Chondrocyte (in vitro differentiated cells): ENCODE measurements at places on chromosomes 2 and 18. TPM values are rescaled to one million over a fixed set of nuclear protein-coding genes. Genes with fewer than 3 reads are reported as not detected.

GRCh38 chr2:216661639-216662375 is 28.6 kb downstream of the IGFBP2 start:
- H3K4me3 ChIP-seq: no peak overlapping the region
- no peak for DNase-seq

The ARID5A gene
- 7.5 to 14.4 TPM (median 12.9 TPM) in 3 replicates for total RNA-seq

The DNAH7 gene
- 0.03 to 0.70 TPM (median 0.20 TPM) in 3 replicates for total RNA-seq

The EVA1A gene
- 19.8 to 27.3 TPM (median 20.9 TPM) in 3 replicates for total RNA-seq

- peaks cover 62% of the 10 kb centered on the region for H3K4me1 ChIP-seq
- no peaks in the 10 kb centered on the region for H3K36me3 ChIP-seq
- H3K27ac ChIP-seq: peak overlapping the region; percentile 71
- no peak for DNase-seq
These were observed 115.2 kb downstream of the FAM210A start for GRCh38 chr18:13611142-13611600.

DNA sequence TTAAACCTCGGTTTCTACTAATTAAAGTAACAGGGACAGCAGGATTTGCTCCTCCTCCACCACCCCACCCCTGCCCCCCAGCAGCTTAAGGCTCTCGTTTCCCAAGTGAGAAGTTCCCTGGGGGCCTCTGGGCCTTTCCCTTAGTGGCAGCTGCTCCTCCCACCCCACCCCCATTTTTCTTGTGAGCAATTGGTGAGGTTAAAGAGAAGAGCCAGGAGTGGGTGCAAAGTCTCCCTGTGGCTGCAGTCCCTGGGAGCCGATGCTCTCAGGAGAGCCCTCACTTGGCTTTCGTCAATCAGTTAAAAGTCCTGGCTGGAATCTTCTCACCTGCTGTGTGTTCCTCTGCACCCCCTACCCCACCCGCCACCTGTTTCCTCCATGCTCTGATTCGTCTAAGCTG is 48.7 kb upstream of the AGAP1 start:
- H3K36me3 ChIP-seq: peaks cover 4% of the 10 kb centered on the region
- DNase-seq: peak; percentile 35
- H3K27me3 ChIP-seq: peaks cover 3% of the 10 kb centered on the region
- H3K27ac ChIP-seq: no peak overlapping the region
- H3K4me3 ChIP-seq: no peak overlapping the region
- no peaks in the 10 kb centered on the region for H3K4me1 ChIP-seq

GRCh38 chr2:222034058-222034457 is 264.7 kb downstream of the PAX3 start:
- no peak overlapping the region for H3K4me3 ChIP-seq
- no peaks in the 10 kb centered on the region for H3K27me3 ChIP-seq
- DNase-seq: no peak
- no peaks in the 10 kb centered on the region for H3K36me3 ChIP-seq
- no peaks in the 10 kb centered on the region for H3K4me1 ChIP-seq
- H3K27ac ChIP-seq: no peak overlapping the region

GRCh38 chr2:66839551-66840320 is 404.8 kb downstream of the MEIS1 start:
- H3K4me1 ChIP-seq: peaks cover 33% of the 10 kb centered on the region
- no peak for DNase-seq
- H3K4me3 ChIP-seq: no peak overlapping the region
- no peaks in the 10 kb centered on the region for H3K36me3 ChIP-seq

The TTC39C gene
- 6.6 to 11.2 TPM (median 10.4 TPM) in 3 replicates for total RNA-seq

DNA sequence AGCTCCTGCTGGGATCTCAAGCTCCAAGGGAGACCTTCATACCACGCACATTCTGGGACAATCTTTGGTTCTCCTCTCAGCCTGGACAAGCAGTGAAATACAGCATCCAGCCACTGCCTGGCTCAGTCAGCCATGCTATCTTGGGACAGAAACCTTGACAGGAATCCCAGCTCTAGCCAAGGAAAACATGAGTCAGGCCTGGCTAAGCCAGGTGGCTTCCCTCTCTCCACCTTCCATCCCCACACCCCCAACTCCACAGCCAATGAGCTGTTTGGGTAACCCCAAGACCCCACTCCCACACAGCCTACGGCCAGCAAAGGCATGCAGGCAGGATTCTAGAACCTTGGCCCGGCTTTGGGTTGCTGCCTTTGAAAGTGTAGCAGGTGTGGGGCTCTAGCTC is 64.9 kb downstream of the MCFD2 start:
- H3K4me3 ChIP-seq: no peak overlapping the region
- no peaks in the 10 kb centered on the region for H3K27me3 ChIP-seq
- peaks cover 94% of the 10 kb centered on the region for H3K4me1 ChIP-seq
- peak overlapping the region; percentile 96 for H3K27ac ChIP-seq

DNA sequence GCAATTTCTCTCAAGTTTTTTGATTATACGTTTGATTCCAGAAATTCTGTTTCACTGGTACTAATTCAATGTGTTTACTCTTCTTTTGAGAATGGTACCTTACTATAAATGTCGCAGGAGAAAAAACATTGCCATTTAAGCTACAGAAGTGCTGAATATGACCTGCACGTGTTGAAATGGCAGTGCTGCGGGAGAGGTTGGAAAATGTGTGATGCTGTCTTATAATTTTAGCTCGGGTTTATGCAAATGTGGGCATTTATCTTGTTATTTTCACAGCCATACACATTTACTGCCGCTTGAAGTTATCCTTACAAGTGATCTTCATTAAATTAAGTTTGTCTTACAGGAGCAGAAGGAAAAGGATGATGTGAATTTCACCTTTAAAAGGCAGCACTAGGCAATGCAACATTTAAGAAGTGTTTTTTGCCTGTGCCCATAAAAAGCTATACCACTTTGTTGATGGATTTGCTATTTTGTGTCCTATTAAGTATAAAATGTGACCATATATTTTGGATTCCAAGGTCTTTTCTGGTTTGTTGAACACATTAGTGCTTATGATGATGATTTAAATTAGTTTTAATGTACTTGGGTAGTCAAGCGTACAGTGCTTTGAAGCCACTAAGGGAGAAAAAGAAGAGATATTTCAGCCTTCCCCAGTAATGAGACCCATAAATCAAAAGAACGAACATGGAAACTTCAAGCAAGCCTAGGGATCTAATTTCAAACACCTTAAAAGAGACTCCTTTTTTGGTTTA is 112.1 kb downstream of the LTBP1 start:
- H3K27me3 ChIP-seq: no peaks in the 10 kb centered on the region
- peak overlapping the region; percentile 85 for H3K27ac ChIP-seq

GRCh38 chr2:104703669-104704068 is 150.2 kb upstream of the POU3F3 start:
- H3K27me3 ChIP-seq: peaks cover 13% of the 10 kb centered on the region
- no peaks in the 10 kb centered on the region for H3K36me3 ChIP-seq
- DNase-seq: no peak
- H3K4me1 ChIP-seq: peaks cover 11% of the 10 kb centered on the region
- H3K4me3 ChIP-seq: no peak overlapping the region
- H3K27ac ChIP-seq: no peak overlapping the region

DNA sequence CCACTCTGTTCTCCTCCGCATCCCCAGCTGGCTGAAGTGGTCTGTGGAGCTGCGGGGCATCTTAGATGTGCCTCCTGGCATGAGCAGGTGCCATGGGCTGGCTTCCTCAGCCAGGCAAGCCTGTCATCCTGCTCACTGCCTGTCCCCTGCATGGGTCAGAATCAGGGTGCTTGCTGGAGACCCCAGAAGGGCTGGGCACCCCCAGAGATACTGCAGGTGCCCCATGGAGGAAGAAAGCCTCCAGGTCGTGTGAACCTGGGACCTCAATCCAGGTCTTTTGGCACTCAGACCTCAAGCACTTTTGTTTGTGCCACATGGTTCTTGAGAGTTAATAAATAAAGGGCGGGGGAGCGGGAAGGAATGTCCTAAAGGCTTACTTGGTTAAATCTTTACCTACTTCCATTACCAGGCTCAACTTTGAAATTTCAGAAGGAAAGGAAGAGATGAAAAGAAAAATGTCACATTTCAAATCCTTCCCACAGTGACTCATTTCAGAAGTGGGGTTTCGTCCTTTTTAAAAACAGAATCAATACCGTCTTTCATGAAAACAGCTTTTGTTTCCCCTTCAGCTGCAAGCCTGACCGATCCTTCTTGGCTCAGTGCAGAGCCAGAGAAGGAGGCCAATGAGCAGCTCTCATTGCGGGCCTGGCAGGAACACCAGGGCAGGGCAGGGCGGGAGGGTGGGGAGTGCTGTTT is 69.9 kb downstream of the RHOB start:
- no peak overlapping the region for H3K27ac ChIP-seq
- no peaks in the 10 kb centered on the region for H3K36me3 ChIP-seq
- H3K27me3 ChIP-seq: no peaks in the 10 kb centered on the region
- no peak overlapping the region for H3K4me3 ChIP-seq
- DNase-seq: no peak

- peaks cover 28% of the 10 kb centered on the region for H3K4me1 ChIP-seq
- H3K27ac ChIP-seq: no peak overlapping the region
- peak; percentile 93 for DNase-seq
- H3K4me3 ChIP-seq: no peak overlapping the region
- H3K36me3 ChIP-seq: no peaks in the 10 kb centered on the region
- H3K27me3 ChIP-seq: peaks cover 2% of the 10 kb centered on the region
These were observed 43.3 kb upstream of the TAF1B start for GRCh38 chr2:9799729-9800632.

- H3K27me3 ChIP-seq: no peaks in the 10 kb centered on the region
- peaks cover 61% of the 10 kb centered on the region for H3K4me1 ChIP-seq
- H3K4me3 ChIP-seq: no peak overlapping the region
- peak overlapping the region; percentile 90 for H3K27ac ChIP-seq
These were observed 5.7 kb downstream of the AGPS start for GRCh38 chr2:177398290-177398683.

The CKAP2L gene
- 3.4 to 6.1 TPM (median 5.1 TPM) in 3 replicates for total RNA-seq

GRCh38 chr18:57208047-57208446 is 61.2 kb downstream of the BOD1L2 start:
- no peak overlapping the region for H3K4me3 ChIP-seq
- peaks cover 30% of the 10 kb centered on the region for H3K27me3 ChIP-seq
- H3K36me3 ChIP-seq: no peaks in the 10 kb centered on the region
- DNase-seq: no peak
- peaks cover 9% of the 10 kb centered on the region for H3K4me1 ChIP-seq
- H3K27ac ChIP-seq: no peak overlapping the region

DNA sequence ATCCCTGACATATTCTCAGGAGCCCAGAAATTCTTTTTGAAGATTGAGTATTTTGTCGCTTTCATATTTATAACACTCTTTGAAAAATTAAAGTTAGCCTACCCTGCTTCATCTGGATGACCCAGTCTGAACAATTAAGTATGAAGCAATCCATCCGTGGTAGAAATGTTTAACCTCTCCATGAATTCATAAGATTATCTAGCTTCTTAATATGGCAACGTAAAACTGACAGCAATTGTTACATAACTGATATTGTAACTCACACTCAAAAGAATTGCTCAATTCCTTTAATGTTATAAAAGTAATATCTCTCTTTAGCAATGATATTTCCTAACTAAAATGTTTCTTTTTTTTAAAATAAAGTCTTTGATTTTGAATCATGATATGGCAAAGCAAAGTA is 7.2 kb upstream of the ABCA12 start:
- no peak overlapping the region for H3K4me3 ChIP-seq
- no peak for DNase-seq
- no peaks in the 10 kb centered on the region for H3K36me3 ChIP-seq
- H3K4me1 ChIP-seq: no peaks in the 10 kb centered on the region
- H3K27ac ChIP-seq: no peak overlapping the region

DNA sequence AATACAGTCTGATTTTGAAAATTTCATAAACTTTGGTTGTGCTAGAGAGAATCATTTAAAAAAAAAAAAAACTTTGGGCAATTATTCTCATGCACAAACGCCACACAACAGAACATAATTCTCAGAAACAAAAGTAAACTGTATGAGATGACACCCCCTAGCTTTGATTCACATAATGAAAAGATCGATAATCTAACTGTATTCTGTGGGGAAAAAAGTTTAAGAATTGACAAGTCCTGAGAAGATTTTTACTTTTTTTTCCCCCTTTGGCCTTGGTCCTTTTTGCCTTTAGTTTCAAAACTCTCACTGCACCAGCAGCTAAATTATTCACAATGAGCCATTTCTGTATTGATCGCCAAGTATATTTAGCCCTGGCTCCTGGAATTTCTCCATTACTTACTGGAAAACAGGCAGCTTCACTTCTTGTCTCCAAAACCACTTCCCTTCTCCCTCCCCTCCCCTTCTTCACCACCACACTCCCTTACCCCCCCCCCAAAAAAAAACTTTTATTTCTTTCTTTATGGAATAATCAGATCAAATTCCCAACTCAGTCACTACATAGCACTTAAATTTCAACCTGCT is 2.0 kb downstream of the IKZF2 start:
- no peak for DNase-seq
- no peaks in the 10 kb centered on the region for H3K36me3 ChIP-seq
- no peaks in the 10 kb centered on the region for H3K27me3 ChIP-seq
- H3K4me1 ChIP-seq: peaks cover 70% of the 10 kb centered on the region

GRCh38 chr2:23706613-23707078 is 220.3 kb downstream of the ATAD2B start:
- peaks cover 9% of the 10 kb centered on the region for H3K4me1 ChIP-seq
- no peak overlapping the region for H3K27ac ChIP-seq
- no peak overlapping the region for H3K4me3 ChIP-seq
- H3K27me3 ChIP-seq: no peaks in the 10 kb centered on the region

DNA sequence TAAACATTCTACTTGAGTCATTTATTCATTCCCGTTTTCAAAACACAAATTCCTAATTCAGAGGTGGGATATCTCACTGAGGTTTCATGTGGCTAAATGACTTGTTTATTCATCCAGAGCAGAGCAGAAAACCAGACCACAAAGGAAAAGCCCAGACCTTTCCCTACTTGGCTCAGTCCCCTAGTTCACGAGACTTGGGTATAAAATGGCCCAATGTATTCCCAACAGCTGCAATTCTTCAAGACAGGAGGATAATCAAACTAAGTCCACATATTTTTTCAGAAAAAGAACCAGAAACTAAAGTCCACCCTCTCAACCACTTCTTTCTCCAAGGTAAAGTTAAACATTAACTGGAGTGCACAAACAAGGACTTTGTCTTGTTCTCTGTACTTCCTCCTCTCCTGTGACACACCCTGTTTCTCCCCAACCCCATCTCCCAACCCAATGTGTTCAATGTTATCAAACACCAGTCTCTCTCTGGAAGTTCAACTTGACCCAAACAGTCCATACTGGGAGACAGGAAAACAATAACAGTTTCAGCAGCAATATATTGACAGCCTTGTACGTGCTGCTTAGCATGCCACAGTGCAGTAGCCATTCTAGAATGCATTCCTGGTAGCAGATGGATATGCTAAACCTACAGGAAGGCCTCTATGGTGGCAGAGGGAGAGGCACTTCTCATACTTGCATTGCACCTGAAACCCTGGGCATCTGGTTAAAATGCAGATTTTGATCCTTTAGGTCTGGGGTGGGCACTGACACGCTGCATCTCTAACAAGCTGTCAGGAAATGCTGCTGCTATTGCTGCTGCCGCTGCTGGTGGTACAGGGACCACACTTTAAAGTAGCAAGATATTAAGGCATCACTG is 110.7 kb downstream of the INO80D start:
- peaks cover 2% of the 10 kb centered on the region for H3K27me3 ChIP-seq
- no peak overlapping the region for H3K4me3 ChIP-seq
- H3K36me3 ChIP-seq: no peaks in the 10 kb centered on the region
- no peak for DNase-seq
